ENCODE measurements at places on chromosomes 2 and 18.

- no peak for DNase-seq
Observed at GRCh38 chr18:75679331-75679730, 251.8 kb upstream of the SMIM21 start.

- no peak for DNase-seq
Observed at GRCh38 chr18:68778280-68778886, 19.5 kb upstream of the CCDC102B start.

DNA sequence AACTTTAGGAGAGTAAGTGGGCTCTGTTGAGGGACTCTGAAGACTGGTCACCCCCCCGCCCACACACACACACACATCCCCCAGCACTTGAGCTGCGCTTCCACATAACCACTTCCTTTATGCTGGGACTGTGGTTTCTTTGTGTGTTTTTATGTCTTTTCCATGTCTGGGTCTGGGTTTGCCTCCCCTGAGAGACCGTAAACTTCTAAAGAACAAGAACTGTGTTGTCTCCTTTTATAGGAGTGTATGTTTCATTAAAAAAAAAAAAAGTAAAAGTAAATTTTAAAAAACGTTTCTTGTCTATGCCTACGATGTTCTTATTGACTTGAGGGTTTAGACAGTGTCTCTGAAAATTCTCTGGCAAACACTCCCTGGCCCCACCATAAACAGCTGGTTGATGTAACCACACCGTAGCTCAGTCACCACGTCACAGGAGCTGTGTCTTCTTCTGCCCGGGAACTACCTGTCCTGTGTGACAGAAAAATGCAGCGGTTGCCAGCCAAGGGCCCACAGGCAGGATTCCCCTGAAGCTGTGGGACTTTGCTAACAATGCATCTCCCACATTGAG is 68.0 kb downstream of the KLHL29 start:
- DNase-seq, result no peak

DNA sequence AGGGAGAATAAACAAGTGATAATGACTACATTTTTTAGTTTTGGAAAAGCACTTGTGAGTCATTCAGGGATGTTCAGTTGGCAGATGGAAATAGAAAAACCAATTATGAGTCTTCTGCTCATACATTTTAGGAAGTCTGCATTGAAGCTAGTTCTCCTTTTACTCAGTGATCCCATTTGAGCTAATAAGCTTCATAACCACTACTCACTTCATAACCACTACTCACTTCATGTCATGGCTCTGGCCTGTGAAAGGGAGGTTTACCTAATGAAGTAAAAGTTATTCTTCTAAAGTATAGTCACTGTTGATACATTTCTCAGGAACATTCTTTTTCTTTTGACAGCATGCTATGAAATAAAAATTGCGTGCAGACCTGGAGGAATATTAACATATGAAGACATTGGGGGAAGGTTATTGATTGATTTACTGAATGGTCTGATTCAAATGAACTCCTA is 948.7 kb downstream of the TSN start:
- no peak for DNase-seq

DNA sequence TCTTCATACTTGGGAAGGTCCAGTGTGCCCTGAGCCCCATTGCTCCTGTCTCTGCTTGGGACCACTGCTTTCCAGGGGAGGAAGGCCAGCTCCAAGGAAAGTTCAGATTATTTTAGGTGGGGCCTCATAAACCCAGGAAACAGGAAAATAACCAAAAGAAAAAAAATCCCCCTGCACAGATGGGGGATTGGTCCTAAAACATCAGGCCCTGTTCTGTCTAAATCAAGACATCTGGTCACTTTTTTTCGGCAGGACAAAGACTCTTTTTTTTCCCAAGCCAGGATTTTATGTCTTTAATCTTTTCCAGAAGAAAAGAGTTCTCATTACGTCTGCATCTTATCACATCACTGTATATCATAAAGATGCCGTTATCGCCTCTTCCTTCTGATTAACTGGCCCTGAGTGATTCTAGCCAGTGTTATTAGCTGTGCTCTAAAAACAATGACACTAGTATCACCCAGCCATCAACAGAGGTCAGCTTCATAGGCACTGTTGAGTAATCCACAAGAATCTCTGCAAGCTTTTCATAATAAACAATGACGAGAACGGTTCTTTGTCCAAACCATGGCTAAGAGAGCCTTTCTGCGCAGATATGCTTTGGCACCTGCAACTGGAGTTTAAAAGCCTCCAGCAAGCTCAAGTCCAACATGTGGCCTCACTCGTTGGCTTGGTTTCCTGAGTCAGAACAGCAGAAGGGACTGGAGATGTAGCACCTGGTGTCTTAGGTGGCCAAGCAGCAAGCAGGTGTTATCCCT is 138.2 kb downstream of the VAPA start:
- no peak for DNase-seq

DNA sequence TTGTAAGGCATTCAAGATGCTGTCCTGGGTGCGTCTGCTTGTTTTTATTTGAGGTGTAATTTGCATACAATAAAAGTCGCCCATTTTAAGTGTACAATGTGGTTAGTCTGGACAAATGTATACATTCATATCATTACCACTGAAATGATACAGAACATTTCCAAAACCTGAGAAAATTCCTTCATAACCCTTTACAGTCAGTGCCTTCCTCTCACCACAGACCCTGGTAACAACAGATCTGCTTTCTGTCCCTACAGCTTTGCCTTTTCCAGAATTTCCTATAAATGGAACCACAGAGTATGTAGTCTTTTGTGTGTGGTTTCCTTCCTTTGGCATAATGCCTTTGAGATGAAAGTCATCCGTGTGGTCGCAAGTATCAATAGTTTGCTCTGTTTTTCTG is 45.8 kb upstream of the NFU1 start:
- DNase-seq, result no peak

DNA sequence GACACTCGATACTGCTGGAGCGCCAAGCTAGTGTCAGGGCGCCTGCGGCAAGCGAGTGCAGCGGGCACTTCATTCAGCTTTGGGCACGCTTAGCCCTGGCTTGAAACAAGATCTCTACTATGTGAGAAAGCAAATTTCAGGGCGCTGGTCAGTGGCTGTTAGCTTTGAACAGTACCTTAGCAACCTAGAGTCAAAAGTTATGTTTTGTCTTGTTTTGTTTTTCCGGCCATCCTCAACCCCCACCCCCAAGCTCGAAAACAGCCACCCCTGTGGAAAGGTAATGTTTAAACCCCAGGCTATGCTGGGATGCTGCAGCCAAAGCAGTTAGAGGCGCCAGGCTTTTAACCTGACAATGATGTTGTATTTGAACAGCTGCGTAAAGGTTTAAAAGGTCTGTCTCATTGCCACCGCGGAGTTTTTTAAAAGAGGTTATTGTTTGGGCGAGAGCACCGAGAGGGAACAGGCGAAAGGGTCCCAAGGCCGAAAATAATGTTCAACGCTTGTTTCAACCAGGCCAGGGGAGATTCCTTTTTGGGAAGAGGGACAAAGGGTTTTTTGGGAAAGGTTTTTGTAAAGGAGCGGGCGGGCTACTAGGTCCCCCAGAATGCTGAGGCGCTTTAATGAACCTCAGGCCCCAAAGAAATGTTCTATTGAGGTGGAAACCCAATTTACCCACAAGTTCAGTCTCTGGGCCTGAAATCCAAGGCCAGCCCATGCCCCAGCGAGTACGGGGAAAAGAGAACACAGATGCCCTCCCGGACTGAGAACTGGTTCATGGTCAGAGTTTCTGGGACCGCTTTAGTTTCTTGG is 2.3 kb upstream of the HOXD10 start:
- no peak for DNase-seq

DNA sequence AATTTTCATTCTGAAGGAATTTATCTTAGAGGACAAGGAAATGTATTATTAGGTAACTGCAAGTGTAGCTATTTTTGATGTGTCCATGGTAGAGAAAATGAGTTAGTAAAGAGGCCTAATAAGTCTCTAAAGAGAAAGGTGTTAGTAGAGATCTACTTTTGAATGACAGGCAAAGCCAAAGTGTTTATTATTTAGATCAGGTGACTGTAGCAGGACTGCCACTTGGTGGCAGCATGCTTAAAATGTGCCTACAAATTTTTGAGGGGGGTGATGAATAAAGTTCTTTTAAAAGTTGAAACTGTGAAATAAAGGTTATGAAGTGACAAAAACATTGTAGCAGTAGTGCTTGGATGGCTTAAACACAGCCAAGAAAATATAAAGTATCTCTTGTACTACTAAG is 421.5 kb upstream of the MEIS1 start:
- no peak for DNase-seq

DNA sequence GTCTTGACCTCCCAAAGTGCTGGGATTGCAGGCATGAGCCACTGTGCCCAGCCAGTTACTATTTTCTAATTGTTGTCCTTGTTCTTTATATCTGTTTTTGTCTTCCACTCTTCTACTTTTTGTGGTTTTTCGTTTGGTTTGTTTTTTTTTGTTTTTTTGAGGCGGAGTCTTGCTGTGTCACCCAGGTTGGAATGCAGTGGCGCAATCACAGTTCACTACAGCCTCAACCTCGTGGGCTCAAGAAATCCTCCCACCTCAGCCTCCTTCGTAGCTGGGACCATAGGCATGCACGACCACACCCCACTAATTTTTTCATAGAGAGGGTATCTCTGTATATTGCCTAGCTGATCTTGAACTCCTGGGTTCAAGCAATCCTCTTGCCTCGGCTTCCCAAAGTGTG is 100.7 kb downstream of the EHBP1 start:
- no peak for DNase-seq

DNA sequence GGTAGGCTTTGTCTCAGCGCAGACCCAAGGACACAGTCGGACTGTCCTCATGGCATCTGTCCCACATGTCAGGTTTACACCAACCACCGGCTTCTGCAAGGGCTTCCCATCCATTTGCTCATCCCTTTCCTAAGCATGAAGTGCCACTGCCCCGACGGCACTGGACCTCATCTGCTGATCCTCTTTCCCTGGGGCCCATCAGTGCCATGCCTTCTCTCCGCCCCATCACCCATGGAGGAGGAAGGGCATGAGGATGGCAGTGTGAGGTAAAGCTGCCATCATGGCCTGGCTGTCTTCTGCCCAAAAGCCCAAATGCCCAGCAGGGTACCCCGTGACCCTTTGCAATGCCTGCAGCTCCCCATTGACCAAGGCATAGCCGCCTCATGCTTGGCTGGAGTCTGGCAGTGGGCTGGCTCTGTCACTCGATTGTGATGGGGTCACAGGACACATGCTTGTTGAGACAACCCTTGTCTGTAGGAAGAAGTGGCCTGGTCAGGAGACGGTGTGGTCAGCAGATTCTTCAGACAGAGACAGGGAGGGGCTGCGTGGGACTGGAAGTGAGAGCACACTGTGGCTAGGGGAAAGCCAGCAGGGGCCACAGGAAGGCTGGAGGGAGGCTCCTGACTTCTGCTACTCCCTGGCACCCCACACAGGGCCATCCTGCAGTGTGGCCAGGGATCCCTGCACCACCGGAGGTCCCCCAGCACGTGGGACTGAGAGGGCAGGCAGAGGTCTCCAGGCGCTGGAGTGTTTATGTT is 493.7 kb upstream of the HS6ST1 start:
- DNase-seq, result no peak

GRCh38 chr2:12928775-12929401 is 212.2 kb downstream of the TRIB2 start:
- no peak for DNase-seq

DNA sequence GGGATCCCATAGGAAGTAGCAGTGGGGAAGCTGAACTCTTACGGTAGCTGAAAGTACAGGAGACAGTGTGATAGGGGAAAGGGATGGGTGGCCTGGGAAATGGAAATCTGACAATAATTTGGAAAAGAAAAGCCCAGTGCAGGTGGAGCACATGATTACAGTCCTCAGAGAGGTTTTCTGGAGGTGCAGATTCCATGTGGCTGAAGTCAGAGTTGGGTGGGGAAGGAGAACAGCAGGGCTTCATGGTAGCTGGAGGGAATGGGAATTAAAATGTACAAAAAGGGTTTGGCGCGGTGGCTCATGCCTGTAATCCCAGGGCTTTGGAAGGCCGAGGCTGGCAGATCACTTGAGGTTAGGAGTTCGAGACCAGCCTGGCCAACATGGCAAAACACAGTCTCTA is 12.2 kb downstream of the HRH4 start:
- no peak for DNase-seq

- DNase-seq, result no peak
Observed at GRCh38 chr18:42707080-42707479, 408.4 kb downstream of the RIT2 start.

GRCh38 chr18:9796935-9797549 is 88.7 kb upstream of the TXNDC2 start:
- DNase-seq, result no peak

DNA sequence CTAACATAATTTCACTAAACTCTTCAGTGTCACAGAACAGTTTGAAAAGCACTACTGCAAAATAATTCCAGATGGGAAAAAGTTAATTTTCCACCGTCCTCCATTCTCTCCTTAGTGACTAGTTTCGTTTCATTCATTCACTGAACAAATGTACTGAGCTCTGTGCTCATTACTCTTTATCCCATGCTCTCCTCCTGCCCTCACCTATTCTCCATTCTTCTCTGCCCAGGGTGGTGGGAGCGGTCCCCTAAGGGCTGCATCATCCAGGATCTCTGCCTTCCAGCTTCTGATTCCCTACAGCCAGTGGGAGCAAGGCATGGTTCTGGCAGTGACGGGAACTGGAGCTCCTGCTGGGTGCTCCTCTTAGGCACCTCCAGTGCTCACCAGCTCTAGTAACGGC is 133.9 kb upstream of the TLK1 start:
- no peak for DNase-seq

DNA sequence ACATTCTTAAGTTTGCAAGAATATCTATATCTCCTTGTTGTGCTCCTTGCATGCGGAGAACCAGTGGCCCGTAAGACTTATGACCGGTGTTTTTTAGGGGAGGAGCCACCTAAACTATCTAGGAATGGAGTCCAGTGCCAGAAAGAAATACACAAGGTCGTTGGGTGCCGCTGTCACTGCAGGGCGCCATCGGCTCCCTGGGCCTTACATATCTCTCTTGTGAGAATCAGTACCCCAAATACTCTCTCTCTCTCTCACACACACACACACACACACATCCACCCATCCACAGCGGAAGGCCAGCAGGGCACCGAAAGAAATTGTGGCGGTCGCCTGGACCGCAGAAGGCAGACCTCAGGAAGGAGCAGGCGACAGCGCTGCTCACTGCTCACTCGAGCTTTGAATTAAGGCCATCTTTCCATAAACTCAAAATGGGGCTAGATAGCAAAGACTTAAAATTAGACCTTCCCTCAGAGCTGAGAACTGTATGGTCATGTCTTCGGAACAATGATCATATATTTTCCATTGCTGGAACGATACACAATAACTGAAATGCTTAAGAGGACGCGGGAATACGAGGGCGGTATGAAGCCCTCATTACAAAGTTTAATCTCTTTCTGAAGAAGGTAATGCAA is 10.4 kb downstream of the NR4A2 start:
- DNase-seq, result no peak

- no peak for DNase-seq
Observed at GRCh38 chr18:5059696-5060032, 137.4 kb downstream of the AKAIN1 start.

DNA sequence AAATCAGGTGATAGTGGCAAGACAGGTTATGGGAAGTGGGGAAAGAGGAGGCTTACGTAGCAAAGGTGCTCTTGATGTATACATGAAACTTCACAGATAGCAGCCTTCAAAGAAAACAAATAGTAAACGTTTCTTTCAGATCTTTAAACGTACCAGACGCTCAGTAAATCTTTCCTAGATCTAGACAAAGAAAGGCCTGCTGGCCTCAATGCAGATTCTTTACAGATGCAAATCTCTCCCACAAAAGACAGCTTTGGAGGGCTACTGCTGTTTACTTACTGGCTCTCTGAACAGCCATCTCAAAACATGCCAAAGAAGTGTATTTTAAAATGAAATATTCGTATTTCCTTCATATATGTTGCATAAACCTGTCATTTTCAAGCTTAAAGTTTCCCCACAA is 1279.9 kb upstream of the NRXN1 start:
- DNase-seq, result no peak

- DNase-seq, result no peak
Observed at GRCh38 chr2:170244555-170244954, 66.6 kb downstream of the MYO3B start.

- no peak for DNase-seq
Observed at GRCh38 chr2:29066997-29067605, 7.2 kb downstream of the PCARE start.
